ENCODE measurements at places on chromosomes 1 and 21. TPM values are rescaled to one million over a fixed set of nuclear protein-coding genes. Genes with fewer than 3 reads are reported as not detected.

DNA sequence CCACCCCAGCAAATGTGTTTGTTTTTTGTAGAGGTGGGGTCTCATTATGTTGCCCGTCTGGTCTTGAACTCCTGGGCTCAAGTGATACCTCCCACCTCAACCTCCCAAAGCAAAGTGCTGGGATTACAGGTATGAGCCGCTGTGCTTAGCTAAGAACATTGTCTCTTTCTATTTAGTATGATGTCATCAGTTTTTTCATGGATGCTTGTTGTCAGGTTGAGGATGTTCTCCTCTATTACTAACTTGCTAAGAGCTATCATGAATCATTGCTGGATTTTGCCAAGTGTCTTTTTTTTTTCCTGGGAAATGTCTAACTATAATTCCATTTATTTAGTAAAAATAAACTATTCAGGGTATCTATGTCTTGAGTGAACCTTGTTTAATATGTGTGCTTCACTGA is 19.0 kb upstream of the MPC2 start:
- peaks cover 24% of the 10 kb centered on the region for H3K36me3 ChIP-seq
- H3K4me3 ChIP-seq, result no peak overlapping the region
- DNase-seq, result no peak
- H3K4me1 ChIP-seq, result no peaks in the 10 kb centered on the region

DNA sequence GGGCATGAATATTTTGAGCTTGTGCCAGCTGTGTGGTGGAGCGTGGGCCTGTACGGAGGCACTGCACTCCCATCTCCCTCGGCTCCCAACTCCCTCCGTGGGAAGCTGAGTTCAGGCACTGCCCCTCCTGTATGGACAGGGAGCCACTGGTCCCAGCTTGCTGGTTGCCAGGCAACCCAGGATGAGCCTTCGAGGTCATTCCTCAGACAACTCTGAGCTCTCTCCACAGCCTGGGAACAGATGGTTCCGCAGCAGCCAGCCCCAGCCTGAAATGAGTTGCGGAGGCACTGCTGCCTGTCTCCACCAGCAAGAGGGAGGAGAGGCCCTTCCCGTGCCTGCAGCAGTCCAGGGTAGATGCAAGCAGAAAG is 58.4 kb upstream of the TENT5B start:
- no peaks in the 10 kb centered on the region for H3K36me3 ChIP-seq
- no peak overlapping the region for H3K4me3 ChIP-seq
- peak overlapping the region; percentile 53 for H3K27ac ChIP-seq
- H3K4me1 ChIP-seq, result peaks cover 15% of the 10 kb centered on the region
- peak; percentile 30 for DNase-seq

- peaks cover 9% of the 10 kb centered on the region for H3K4me1 ChIP-seq
- H3K27me3 ChIP-seq, result no peaks in the 10 kb centered on the region
- no peak overlapping the region for H3K27ac ChIP-seq
- no peaks in the 10 kb centered on the region for H3K36me3 ChIP-seq
These were observed 21.6 kb downstream of the FOXD3 start for GRCh38 chr1:63343922-63344321.

DNA sequence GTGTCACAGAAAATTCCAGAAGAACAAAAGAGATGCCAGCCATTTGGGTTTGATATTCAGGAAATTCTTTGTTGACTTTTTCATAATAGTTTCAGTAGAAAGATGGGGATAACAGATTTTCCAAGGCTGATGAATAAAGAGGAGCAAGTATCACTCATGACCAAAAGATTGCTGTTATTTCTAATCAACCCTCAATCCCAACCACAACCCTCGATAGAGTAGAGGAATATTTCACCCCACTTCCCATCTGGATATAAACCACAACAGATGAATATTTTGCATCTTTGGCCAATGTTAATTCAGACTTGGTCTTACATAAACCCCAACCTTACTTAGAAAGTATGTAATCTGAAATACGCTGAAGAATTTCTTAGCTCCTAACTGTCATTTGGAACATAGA is 232.4 kb downstream of the SEC16B start:
- H3K27ac ChIP-seq, result no peak overlapping the region
- no peaks in the 10 kb centered on the region for H3K4me1 ChIP-seq
- no peaks in the 10 kb centered on the region for H3K27me3 ChIP-seq
- DNase-seq, result no peak
- H3K36me3 ChIP-seq, result no peaks in the 10 kb centered on the region

The ERICH3 gene
- total RNA-seq, result not detected

The CLCA4 gene
- not detected for total RNA-seq
